ENCODE measurements at places on chromosomes 7 and 10. TPM values are rescaled to one million over a fixed set of nuclear protein-coding genes. Genes with fewer than 3 reads are reported as not detected.

Gene IFIT5
- 24.8 TPM for total RNA-seq

DNA sequence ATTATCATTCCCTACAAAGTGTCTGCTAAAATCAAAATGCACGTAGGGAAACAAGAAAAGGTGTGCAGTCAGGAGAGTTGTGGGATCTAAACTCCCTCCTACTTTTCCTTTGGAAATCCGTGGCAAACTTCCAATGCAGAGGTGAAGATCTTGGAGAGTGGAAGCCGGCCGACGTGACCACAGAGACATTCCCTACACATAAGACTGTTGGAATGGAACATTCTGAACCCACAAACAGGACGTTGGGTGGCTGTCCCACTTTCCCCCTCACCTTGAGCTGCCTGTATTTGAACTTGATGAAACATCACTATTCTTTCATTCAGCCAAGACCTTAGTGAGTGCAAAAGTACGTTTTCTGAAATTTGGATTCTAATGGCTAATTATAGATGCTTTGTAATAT, 65.9 kb downstream of the PRKCQ start:
- H3K27ac ChIP-seq: no peak overlapping the region
- no peaks in the 10 kb centered on the region for H3K36me3 ChIP-seq
- no peaks in the 10 kb centered on the region for H3K4me1 ChIP-seq
- H3K4me3 ChIP-seq: no peak overlapping the region

Gene AIFM2
- 17.9 TPM for total RNA-seq

Gene TDRD1
- not detected for total RNA-seq

Gene FAM24A
- not detected for total RNA-seq

Gene HGF
- 12.6 TPM for total RNA-seq

GRCh38 chr7:151012911-151013347, 11.4 kb downstream of the ATG9B start:
- no peak for DNase-seq
- peaks cover 4% of the 10 kb centered on the region for H3K27me3 ChIP-seq
- H3K4me3 ChIP-seq: no peak overlapping the region
- no peak overlapping the region for H3K27ac ChIP-seq
- H3K36me3 ChIP-seq: no peaks in the 10 kb centered on the region
- H3K4me1 ChIP-seq: peaks cover 9% of the 10 kb centered on the region

Gene NT5C2
- 105 TPM for total RNA-seq

DNA sequence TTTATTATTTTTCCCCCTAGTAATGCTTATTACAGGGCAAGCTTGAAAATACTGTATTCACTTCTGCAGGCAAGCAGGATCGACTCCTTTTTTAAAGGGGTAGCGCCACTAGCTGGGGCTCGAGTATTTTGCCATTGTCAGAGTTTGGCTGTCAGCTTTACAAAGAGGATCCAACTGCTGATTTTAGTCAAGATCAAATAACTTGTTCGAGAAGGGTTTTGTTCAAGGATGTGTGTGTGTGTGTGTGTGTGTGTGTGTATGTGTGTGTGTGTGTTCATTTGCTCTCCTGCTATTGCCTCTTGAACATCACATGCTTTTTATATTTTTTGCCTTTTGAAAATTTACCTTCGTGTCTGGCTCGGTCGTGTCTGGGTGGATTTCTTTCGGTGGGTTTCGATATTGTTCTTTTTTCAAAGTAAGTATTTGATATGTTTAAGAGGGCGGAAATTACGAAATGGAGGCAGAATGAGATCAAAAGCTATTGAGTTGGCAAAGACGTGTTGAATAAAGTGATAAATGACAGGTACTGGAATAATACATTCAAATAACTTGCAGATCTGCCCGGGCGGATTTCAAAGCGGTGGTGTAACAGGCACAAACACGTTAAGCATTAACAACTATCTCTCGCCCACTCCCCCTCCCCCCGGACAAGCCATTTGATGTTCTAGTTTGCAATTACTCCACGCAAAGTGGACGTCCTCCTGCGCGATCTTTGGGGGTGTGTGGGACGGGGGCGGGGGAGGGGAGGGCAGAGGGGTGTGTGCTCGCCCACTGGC, 1.1 kb downstream of the ARID5B start:
- H3K4me1 ChIP-seq: peaks cover 40% of the 10 kb centered on the region
- DNase-seq: no peak
- peak overlapping the region; percentile 97 for H3K4me3 ChIP-seq
- H3K27ac ChIP-seq: peak overlapping the region; percentile 99
- no peaks in the 10 kb centered on the region for H3K27me3 ChIP-seq
- H3K36me3 ChIP-seq: no peaks in the 10 kb centered on the region

Gene SSBP1
- total RNA-seq: 50.8 TPM

- no peaks in the 10 kb centered on the region for H3K27me3 ChIP-seq
- H3K36me3 ChIP-seq: no peaks in the 10 kb centered on the region
- no peak overlapping the region for H3K27ac ChIP-seq
- no peak for DNase-seq
Measured at GRCh38 chr10:78630944-78631838, 437.6 kb upstream of the ZMIZ1 start.

- H3K27me3 ChIP-seq: no peaks in the 10 kb centered on the region
- no peak overlapping the region for H3K4me3 ChIP-seq
- no peaks in the 10 kb centered on the region for H3K36me3 ChIP-seq
- H3K4me1 ChIP-seq: peaks cover 14% of the 10 kb centered on the region
- DNase-seq: no peak
- no peak overlapping the region for H3K27ac ChIP-seq
Measured at GRCh38 chr7:28067171-28067570, 113.4 kb downstream of the JAZF1 start.

Gene CTTNBP2
- 9.2 TPM for total RNA-seq

Gene AASS
- 47.2 TPM for total RNA-seq

- H3K4me3 ChIP-seq: no peak overlapping the region
- H3K36me3 ChIP-seq: no peaks in the 10 kb centered on the region
- DNase-seq: no peak
- no peaks in the 10 kb centered on the region for H3K4me1 ChIP-seq
Measured at GRCh38 chr7:156153590-156153989, 341.3 kb upstream of the SHH start.

GRCh38 chr10:15335508-15335907, 35.6 kb downstream of the FAM171A1 start:
- H3K27me3 ChIP-seq: no peaks in the 10 kb centered on the region
- H3K36me3 ChIP-seq: no peaks in the 10 kb centered on the region
- no peak overlapping the region for H3K4me3 ChIP-seq
- H3K27ac ChIP-seq: no peak overlapping the region
- DNase-seq: no peak

Gene ZP3
- total RNA-seq: 1.6 TPM

DNA sequence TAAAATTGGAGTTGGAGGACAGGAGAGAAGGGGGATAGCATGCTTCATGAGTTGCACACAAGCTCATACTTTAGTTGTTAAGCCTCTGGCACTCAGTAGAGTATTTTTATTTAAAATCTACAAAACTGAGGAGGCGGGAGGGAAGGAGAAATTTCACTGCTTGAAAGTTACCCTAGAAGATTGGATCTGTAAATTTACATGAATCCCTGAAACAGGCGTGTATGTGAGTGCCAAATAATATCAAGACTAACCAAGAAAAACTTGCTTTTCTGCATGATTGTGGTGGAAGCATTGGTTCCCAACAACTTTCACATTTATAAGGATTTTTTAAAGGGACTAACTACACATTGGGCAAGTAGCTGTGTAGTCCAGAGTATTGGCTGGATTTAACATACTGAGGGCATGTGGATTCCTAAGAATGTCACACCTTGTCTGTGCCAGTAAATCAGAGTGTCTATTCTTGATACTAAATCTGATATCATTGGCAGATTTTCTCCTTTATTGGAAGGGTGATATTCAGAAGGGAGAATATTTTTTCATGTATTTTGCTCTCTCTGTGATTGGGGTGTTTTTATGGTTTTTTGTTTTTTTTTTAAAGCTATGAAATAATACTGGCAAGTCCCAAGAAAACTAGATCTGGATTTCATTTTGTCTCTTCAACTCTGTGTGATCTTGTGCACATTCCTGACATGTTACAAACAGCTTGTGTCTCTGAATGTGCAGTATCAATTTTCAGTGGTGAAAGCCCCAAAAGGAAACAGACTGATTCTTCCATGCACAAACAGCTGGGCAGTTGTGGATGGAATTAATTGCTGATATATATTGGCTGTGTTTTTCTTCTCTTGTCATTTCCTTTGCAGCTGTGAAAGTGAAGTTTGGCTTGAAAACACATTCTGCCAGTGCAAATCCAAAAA, 67.2 kb downstream of the ADD3 start:
- H3K27ac ChIP-seq: no peak overlapping the region
- H3K4me3 ChIP-seq: no peak overlapping the region
- H3K4me1 ChIP-seq: peaks cover 65% of the 10 kb centered on the region
- DNase-seq: no peak
- H3K36me3 ChIP-seq: no peaks in the 10 kb centered on the region
- H3K27me3 ChIP-seq: no peaks in the 10 kb centered on the region

Gene DPP6
- total RNA-seq: not detected

DNA sequence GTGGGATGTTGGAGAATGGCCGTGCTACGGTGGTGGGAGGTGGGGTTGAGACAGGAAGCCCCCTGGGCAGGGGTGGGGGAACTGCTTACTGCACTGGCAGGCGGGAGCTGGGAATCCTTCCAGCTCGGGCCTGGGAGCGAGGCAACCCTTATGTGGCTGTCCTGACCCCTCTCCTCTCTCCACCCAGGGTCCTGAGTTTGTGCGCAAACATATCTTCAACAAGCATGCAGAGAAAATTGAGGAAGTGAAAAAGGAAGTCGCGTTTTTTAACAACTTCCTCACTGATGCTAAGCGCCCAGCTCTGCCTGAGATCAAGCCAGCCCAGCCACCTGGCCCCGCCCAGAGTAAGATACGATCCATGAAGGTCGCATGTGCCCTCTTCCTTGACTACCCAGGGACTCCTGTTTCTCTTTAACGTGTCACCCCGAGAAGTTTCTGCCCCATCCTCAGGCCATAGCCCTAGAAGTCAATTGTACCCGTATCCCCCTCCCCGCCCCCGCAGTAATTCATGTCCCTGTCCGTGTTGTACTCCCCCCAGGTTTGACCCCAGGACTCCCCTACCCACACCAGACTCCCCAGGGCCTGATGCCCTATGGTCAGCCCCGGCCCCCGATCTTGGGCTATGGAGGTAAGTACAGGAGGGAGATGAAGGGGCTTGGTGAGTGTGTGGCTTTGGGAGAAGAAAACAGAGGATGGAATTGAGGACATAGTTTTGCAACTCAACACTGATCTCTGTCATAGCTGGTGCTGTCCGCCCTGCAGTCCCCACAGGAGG, 1.8 kb downstream of the UFSP1 start:
- H3K27ac ChIP-seq: no peak overlapping the region
- no peaks in the 10 kb centered on the region for H3K27me3 ChIP-seq
- peaks cover 55% of the 10 kb centered on the region for H3K36me3 ChIP-seq

DNA sequence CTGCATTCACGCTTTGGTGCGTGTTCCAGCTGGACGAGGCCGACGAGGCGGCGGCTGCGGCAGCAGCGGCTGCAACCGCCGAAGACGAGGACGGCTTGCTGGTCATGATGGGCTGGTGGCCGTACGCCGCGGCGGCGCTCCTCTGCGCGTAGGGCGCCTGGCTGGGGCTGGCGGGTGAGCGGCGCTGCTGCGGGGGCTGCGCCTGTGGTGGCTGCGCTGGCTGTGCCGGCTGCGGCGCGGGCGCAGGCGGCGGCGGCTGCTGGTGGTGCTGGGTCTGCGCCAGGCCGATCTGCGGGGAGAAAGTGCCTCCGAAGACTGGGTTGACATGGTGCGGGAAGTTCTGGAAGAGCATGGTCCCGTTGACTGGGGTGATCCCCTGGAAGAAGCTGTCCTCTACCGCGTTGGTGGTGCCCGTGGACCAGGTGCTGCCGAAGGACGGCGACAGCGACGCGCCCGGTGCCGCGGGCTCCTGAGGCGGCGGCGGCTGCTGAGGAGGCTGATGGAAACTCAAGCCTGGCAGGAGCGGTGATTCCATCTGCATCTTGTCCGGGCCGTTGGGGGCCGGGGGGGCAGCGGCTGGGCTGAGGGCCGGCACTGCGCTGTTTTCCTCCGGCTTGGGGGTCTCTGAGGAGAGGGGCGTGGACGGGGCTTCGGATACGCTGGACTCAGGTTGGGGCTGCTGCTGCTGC, 51.1 kb downstream of the CPEB3 start:
- peak overlapping the region; percentile 81 for H3K4me3 ChIP-seq
- peak overlapping the region; percentile 12 for H3K27ac ChIP-seq
- no peaks in the 10 kb centered on the region for H3K36me3 ChIP-seq
- no peak for DNase-seq
- H3K4me1 ChIP-seq: peaks cover 10% of the 10 kb centered on the region

DNA sequence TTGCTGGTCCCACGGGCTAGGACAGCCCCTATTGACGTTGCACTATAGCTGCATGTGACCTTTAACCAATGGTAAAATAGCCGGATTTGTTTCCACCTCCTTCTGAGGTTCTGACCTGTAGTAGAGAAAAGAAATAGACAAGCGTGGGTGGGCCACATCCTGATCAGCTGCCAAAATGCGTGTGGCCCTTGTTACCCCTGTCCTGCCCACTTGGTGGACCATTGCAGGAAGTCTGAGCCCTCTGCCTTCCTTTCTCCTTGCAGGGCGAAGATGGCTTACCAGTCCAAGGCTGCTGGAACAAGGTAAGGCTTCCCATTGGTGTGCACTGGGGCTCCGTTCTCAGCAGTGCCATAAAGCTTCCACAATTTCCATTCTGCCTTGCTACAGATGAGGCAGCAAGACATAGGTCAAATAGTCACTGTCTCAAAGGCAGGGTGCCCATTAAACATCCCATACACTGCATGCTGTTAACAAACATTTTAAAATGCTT, 95.9 kb upstream of the MACROH2A2 start:
- H3K27ac ChIP-seq: no peak overlapping the region
- H3K4me3 ChIP-seq: no peak overlapping the region
- H3K4me1 ChIP-seq: no peaks in the 10 kb centered on the region
- no peaks in the 10 kb centered on the region for H3K36me3 ChIP-seq

GRCh38 chr10:18306031-18306430, 165.8 kb downstream of the CACNB2 start:
- no peaks in the 10 kb centered on the region for H3K27me3 ChIP-seq
- H3K27ac ChIP-seq: no peak overlapping the region
- H3K4me3 ChIP-seq: no peak overlapping the region
- H3K36me3 ChIP-seq: no peaks in the 10 kb centered on the region

Gene VAX1
- not detected for total RNA-seq

- no peaks in the 10 kb centered on the region for H3K36me3 ChIP-seq
- peak overlapping the region; percentile 86 for H3K4me3 ChIP-seq
- peak overlapping the region; percentile 99 for H3K27ac ChIP-seq
- no peaks in the 10 kb centered on the region for H3K27me3 ChIP-seq
- peak; percentile 26 for DNase-seq
Measured at GRCh38 chr10:75111907-75112679, 637 bp downstream of the SAMD8 start.
